ENCODE measurements at places on chromosomes 12 and 14.

DNA sequence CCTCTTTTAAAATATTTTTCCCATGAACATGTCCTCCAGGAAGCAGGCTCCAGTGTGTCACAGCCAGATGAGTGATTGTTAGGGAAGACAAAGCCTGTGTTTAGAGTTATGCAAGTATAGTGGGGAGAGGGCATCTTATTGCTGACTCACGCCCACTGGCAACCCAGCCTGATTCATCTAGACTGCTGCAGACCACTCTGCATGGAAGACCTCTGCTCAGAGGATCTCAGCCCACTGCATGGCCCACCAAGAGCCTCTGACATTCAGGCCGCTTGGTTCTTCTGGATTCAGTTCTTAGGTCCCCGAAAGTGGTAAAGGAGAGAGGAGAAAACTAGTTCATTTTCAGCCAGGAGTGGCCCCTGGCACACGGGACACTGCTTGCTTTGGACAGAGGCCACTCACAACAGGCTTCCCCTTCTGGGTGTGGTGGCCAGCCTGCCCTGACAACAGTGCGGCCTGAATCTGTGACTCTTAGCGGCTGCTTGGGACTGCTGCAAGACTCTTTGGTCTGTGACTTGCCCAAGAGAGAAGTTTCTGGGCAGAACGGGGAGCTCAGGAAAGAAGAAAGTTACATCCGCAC is 266.3 kb downstream of the ZFP36L1 start:
- DNase-seq = no peak

- no peak for DNase-seq
Observed at GRCh38 chr14:63296060-63296563, 22.6 kb downstream of the GPHB5 start.

- DNase-seq = no peak
Observed at GRCh38 chr14:61489932-61490331, 168.6 kb downstream of the PRKCH start.

DNA sequence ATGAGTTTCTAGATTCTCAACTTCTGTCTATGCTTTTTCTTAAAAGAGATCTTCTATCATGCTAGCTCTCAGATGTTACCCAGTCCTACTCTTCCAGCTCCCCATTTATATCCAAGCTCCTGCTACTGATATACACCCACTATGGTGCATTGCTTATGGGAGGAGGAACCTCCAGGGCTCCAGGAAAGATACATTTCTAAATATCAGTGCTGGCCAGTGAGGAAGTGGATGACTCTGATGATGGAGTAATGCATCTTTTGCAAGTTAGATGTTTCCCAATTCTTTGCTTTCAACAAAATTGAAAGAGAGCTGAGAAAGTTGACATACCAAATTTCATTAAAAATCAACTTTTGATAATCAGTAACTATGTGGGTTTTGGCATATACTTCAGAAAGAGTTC is 105.7 kb upstream of the RESF1 start:
- DNase-seq = no peak

GRCh38 chr12:132489078-132489601 is 811 bp upstream of the FBRSL1 start:
- DNase-seq = no peak

DNA sequence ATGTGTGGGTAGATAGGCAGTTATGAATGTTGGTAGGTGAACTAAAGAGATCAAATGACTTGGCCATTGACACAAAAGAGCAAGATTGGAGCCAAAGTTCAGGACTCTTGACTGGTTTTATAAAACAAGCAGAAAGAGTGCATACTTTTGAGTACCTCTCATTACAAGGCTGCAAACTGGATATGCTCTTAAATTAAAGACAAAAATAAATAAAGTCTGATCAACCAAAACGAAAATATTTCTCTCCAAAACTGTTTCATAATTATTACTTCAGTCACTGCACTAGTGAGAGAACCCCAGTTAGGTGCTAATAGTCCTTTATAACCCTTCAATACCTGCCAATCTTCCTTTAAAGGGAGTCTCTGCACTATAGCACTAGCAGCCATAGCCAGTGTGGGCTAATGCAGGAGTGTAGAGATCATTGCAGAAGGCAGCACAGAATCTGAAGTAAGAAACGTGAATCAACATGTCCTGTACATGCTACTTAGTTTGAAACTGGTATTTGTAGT is 147.1 kb downstream of the FOXA1 start:
- DNase-seq = no peak

DNA sequence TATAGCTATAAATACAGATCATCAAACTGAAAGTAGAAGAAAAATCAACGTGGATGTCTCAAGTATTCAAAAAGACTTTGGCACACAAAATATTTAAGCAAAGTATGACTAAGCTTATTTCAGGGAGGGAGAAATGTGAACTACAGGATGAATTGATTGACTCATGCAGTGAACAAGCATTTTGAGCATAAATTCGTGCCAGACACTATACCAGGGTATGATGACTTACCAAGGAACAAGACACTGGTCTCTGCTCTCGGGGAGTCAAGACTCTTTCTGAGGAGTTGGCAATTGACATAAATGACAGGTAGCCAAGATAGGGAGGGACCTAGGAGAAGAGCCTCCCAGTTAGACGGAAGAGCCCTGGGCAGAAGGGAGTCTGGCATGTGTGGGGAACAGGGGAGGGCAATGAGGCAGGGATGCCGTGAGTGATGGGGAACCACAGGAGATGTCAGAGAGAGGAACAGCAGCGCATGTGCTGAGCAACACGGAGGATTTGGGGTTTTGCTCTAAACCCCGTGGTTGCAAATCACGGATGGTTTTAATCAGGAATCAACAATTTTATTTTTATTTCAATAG is 115.2 kb downstream of the TMEM132D start:
- DNase-seq = no peak

DNA sequence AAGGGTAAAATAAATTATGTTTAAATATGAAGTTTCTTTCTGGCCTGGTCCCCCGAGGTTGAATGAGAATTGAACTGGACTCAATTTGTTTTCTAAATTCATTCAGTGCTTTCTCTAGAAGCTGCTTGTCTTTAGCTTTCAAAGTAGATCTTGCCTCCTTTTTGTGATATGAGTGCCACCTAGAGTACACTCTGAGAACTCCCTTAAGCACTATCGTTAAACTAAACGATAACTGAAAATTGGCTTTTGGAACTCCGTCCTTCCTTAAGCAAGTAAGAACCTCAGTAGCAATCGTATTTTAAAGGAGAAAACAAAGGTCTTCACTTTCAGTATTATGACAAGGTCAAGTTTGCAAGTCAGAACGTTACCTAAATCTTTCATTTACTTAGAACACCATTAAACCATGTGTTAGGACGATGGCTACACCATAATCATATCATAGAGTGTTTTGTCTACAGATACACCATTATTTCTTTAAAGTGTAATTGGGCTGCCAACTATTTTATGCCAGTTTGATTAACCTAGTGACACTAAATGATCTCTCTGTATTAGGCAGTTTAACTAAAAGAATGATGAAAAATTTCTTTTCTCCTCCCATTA is 364.8 kb downstream of the SNAPC1 start:
- peak; percentile 8 for DNase-seq

DNA sequence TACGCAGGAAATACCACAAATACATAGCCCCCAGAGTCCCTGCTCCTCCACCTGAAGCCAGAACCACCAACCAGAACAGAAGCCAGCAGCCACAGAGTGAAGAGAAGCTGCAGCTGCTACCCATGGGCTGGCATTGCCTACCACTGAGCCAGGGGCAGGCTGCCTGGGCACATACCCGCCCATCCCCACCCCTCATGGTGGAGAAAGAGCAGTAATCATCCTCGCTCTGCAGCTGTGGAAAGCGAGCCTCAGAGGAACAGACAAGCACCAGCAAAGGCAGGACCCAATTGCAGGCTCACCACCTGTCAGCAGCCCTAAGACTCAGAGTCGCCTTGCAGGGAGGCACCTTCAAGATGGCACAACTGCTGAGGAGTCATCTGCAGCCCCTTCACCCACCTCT is 11.2 kb upstream of the CD9 start:
- no peak for DNase-seq

DNA sequence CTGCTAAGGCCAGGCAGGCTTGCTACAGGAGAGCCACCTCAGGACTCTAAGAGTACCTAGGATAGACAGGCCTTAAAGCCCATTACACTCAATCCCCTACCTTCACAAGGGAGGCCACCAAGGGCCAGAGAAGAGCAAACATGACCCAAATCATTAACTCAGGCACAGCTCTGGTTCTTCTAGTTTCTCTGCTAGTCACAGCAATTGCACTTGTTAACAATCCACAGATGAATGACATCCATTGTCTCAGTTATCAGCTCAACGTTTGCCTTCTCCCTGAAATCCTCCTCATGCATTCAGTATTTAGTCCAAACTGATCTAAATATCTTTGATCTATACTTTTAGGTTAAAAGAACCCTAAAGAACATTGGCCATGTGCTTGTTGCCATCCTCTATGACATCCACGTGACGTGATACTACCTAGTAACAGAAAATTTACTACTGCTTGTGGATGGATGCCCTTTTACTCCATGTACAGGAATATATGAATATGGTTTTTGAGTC is 164.5 kb downstream of the STXBP6 start:
- DNase-seq = no peak
